ENCODE measurements at places on chromosomes 11 and 22.
A peak's percentile ranks its signal among the peaks of the same experiment; 100 is the strongest.

DNA sequence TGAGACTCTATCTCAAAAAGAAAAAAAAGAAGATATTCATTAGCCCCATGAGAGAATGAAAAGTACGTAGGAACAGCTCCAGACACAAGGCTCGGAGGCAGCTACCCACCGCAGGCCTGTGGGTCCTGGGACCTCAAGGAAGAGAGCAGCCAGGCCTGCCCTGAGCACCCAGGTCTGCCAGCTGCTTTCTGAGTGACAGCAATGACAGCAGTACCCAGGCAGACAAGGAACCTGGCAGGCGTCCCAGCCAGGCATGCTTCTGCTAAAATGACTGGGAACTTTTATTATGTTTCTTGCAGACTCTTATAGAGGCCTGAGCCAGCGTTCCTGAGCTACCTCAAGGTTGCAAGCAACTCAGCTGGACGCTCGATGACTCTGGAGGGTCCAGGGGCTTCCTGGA lies 31.6 kb downstream of the CPT1A start:
- DNase-seq = no peak

- DNase-seq = no peak
Observed at GRCh38 chr11:93655047-93655446, 6.4 kb upstream of the CEP295 start.

- no peak for DNase-seq
Observed at GRCh38 chr11:9784602-9785315, 120.9 kb downstream of the SWAP70 start.

DNA sequence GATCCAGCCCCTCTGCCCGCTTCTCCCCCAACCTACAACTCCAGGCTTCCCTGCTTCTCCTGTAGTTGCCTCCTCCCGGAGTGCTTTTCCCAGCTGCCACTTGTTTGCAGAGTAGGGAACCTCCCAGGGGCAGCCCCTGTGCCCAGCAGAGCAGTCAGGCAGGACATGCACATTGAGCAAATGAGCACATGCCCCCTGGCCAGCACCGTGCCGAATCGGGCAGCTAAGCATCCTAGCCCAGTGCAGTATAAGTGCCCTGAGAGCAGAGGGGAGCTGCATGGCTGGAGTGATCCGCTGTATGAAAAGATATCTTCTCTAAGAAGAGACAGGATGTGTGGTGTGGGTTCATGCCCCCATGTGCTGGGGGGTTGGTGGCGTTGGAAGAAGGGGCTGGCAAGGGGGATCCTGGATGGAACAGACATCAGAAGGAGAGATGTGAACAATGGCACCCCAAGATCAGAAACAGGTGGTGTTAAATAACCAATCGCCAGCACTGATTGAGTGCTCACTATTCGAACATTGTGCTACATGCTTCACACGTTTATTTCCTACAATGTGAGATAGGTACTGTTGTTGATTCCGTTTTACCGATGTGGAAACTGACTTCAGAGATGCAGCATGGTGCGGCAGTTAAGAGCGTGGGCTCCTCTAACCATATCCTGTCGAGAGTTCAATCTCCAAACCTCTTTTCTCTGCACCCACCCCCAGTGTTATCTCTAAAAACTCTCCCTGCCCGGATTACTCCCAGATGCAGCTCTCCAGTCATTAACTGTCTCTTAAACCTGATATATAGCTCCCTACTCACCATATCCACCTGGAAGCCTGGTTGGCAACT lies 1.2 kb downstream of the AIP start:
- DNase-seq = no peak

DNA sequence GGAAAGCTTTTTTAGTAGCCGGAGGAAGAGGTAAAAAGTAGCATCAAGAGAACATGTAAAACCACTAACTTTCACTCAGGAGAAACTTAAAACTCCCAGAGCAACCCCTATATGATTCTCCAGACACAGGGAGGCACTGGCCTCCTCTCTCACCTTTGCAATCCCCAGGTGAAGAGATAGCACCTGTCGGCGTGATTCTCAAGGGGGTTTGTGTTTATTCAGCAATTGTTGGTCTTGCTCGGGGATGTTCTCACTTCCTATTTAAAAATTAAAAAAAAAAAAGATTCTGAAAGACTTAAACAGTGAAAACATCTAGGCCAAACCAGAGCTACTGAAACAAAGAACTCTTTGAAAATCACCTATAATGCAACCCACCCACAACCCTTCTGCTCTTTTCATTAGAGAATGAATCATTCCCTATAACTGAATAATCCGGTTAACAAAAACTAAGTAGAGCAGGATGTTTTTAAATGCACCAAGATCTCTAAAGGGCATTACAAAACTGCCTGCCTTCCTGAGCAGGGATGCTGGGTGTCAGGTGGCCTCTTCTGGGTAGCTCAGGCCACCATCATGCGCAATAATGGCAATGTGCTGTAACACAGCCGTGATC lies 24.9 kb downstream of the DHCR7 start:
- no peak for DNase-seq

DNA sequence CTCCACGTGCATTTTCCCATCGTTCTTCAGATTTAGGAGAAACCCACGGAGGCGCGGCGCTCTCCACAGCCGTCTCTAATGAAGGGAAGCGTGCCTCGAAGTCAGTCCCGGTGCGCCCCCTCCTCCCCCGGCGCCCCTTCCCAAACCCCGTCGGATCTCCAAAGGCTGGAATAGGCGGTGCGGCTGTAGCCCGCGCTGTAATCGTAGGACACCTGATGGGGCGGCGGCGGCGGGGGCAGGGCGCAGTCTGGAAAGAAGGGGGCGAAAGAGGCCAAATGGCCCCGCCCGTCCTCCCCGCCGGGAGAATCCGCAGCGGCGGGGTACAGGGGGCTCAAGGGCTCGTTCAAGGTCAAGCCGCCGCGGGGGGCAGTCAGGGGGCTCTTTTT lies 1.3 kb downstream of the FAM181B start:
- no peak for DNase-seq

- no peak for DNase-seq
Observed at GRCh38 chr11:122150216-122151124, 34.5 kb upstream of the BLID start.

GRCh38 chr22:35467681-35468434 lies 67.9 kb downstream of the MCM5 start:
- peak; percentile 74 for DNase-seq

DNA sequence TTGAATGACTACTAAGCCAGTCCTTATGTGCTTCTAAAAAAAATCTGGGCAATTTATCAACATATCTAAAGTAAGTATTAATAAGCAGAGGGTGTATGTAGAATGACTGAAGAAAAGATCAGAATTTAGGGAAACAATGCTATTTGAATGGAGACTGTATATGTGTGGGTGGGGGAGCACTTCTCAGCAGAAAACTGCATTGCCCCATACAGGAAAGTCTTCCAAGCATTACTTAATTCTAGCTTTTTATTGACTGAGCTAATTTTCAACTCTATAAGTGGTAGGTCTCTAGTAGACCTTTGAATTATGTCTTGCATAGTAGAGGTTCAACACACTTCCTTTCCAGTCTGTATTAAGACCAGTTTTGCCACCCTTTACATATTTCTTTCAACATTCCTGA lies 41.7 kb downstream of the CASP12 start:
- DNase-seq = no peak

GRCh38 chr11:6298605-6299004 lies 21.7 kb downstream of the CAVIN3 start:
- DNase-seq = no peak

DNA sequence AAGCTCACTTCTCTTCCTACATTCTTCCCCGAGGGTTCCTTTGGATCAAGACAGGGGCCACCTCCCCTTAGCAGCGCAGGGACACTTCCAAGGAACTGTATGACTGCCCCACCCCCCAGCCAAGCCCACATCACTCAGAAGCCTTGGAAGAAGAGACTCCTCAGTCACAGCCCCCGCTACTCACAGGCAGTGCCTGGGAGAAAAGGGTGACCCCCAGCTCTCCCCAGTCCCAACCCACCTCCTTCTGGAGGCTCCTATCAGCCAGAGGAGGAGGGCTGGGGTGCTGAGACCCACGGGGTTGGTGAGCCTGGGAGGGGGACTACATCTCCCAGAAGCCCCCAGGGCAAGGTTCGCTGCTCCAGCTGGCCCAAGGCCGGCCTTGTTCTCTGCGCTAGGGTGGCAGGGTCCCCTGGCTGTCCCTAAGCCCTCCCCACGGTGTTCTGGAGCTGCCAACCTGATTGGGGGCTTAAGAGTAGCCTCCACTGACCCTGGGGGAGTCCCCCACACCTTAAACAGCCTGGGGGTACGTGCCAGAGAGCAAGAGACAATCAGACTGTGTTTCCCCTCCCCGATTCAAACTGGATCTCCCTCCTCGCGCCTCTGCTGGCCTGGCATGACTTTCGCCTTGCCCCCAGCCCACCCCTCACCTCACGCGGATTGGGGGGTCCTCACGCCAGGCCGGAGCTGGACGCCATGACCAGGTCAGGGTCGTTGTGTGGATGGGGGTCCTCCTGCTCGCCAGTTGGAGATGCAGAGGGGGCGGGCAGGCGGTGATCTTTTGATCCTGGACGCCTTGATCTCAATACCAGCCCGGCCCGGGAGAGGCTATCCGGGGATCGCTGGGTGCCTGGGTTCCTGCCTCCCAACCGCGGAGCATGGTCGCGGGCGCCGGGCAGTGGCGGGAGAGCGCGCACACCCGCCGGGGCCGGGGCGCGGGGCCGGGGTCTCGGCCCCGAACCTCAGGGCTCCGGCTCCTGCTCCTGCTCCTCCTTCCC lies 838 bp downstream of the BCL9L start:
- peak; percentile 43 for DNase-seq

- no peak for DNase-seq
Observed at GRCh38 chr22:41302021-41302767, 869 bp downstream of the ZC3H7B start.

DNA sequence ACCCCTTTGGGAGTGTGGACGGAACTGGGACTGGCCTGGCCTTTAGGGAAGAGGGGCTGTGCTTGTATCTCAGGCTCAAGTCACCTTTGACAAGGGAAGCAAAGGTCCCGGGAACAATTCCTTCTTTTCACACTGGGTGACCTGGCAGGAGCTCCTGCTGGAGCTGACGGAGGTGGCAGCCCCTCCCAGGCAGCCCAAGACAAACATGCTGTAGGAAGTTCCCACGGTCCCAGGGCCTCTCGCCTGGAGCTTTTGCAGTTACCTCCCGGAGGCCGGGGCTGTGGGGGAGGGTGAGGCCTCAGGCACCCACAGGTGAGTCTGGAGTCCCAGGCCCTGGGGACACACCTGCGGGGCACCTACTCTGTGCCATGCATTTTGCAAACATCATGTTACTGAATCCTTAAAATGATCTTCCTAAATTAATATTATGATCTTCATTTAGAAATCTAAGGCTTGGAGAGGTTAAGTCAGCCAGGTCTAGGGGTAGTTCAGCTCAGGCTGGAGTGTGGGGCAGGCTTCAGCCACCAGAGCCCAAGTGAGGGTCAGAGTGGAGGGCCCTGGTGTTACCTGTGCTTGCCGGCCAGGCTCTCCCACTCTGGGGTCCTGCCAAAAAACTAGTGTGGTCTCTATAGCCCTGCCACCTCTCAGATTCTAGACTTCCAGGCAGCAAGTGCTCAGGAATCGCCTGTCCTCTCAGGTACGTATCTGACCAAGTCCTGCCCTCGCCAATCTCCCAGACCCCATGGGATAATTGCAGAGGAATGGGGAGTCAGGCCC lies 15.7 kb upstream of the MYEOV start:
- no peak for DNase-seq

GRCh38 chr11:43919852-43920597 lies 22.4 kb upstream of the C11orf96 start:
- DNase-seq = no peak

DNA sequence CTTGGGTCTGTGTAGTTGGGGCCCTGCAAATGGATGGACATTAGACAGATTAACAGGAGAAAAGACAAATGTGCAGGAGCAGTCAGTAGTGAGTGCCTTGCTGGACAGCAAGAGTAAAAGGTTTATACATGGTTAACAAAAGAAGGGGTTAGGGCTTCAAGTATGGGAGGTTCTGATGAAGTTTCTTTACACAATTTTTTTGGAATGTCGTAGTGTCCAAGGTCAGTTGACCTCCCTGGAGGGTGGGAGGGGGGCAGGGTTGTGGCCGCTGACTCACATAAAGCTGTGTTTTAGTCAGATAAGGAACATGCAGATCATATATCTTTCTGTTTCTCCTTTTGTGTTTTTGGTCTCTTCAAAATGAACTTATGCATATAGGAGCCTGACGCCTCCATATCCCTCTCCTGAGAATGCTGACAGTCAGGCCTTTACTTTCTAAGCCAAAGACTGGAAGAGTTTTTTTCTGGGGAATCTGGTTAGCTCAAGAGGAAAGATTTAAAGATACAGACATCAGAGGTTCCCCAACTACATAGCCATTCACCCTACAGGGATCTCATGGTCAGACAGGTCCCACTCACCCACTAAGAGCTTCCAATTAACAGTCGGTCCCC lies 134.3 kb downstream of the NECTIN1 start:
- DNase-seq = no peak

GRCh38 chr11:33753304-33753967 lies 17.2 kb upstream of the CD59 start:
- DNase-seq = no peak

DNA sequence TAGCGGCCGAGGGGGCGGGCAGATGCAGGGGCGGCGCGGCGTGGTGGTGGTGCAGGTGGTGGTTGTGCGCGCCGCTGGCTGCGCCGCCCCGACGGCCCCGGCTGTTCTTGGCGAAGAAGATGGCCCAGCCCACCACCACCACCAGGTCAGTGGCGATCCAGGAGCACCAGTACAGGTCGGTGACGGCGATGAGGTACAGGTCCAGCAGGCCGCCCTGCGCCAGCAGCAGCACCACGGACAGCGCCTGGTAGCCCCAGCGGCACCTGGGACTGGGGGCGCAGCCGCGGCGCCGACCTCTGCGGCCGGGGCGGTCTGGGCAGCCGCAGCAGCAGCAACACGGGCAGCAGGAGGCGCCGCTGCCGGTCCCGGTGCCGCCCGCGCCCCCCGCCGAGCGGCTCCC lies 879 bp downstream of the TMEM121B start:
- no peak for DNase-seq

GRCh38 chr11:32586576-32587190 lies 3.1 kb downstream of the EIF3M start:
- DNase-seq = no peak

DNA sequence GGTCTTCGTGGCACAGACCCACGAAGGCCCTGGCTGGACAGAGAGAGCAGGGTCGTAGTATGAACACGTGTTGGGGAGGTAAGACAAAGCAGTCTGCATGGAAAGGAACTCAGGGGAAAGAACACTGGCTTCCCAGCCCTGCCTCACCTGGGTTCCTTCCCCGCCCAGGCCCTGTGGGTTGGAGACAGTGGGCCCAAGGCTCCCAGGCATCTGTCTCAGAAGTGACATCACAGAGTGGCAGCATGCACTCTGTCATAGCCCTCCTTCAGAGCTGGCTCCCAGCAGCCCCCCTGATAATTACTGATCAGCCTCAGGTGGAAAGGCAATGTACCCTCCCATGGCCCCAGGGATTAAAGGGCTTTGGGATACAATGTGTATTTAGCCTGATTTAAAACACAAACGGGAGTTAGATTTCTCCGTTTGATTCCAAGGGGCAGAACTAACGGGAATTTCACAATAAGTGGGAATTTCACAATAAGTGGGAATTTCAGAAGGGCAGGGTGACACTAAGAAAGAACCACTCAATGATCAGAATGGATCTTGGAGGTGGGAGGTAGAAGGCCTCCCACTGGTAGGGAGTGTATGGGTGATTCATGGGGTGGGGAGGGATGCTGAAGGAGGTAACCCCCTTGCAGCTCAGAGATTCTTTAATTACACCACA lies 65.1 kb downstream of the SLC22A12 start:
- no peak for DNase-seq

All from midbrain (tissue), 1 donor.